ENCODE measurements at places on chromosomes 1 and 21.

DNA sequence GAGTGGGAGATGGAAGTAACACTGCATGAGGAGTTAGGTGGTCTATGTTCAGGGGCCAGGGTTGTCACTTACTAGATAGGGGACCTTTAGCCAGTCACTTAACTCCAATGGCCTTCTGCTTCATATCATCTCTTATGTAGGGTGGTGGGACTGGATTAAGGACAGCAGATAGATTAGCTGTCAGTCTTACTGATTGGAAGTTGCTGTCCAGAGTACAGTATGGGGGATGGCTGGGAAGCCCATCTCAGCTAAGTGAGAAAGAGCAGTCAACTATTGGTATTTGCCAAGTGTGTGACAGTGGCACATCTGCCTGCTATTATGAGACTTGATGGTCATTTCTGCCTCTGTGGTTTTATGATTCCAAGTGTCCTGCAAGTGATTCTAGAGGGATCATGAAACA lies 130.9 kb downstream of the FGGY start:
- DNase-seq = no peak

DNA sequence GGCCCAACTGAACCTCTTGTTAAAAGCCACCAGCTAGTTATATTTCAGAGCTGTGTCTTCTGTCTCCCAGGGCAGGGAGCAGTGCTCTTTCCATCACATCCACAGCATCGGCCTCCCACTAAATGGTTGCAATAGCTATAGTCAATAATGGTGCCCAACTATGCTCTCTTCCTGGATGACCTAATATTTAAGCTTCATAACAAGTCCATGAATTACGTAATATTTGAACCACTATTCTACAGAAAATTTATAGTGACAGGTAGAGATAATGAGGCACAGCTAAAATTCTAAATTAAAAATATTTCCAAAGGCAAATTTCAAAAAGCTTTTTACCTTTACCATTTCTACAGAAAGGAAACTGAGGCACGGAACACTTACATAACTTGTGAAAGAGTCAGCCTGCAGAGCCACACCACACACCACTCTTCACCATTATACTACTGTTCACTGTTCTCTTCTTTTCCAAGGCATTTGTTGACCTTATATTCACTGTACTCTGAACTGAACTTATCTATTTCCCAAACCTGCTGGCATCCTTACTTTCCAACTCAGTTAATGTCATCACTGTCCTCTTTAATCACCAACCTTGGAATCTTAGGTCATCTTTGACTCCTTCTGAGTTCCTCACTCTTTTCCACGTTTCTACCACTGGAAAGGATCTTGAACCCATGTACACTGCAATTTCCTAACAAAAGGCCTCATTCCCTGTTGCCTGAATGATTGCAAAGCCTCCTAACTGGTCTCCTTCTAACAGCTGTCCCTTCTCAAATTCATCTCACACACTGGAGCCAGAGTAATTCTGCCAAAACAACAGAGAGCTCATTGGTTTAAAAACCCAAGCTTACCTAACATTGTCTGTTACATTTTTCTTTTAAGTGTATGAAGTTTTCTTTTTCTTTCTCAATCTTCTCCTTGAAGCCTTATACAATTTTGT lies 85.5 kb downstream of the DDAH1 start:
- no peak for DNase-seq

- DNase-seq = peak; percentile 59
Observed at GRCh38 chr1:180116964-180117763, 37.5 kb upstream of the QSOX1 start.

DNA sequence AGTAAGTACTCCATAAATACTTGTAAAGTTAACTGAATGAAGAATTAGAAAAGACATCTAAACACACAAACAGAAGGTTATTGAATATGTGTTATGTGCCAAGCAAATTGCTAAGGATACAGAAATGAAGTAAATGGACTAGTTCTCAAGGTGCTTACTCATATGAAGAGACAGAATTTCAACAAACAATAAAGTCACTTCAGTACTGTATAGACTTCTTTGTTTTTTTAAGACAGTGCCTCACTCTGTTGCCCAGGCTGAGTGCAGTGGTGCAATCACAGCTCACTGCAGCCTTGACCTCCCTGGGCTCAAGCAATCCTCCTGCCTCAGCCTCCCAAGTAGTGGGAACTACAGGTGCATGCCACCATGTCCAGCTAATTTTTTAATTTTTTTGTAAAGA lies 57.3 kb downstream of the SERBP1 start:
- DNase-seq = no peak

- no peak for DNase-seq
Observed at GRCh38 chr21:41152147-41152546, 15.8 kb upstream of the BACE2 start.

DNA sequence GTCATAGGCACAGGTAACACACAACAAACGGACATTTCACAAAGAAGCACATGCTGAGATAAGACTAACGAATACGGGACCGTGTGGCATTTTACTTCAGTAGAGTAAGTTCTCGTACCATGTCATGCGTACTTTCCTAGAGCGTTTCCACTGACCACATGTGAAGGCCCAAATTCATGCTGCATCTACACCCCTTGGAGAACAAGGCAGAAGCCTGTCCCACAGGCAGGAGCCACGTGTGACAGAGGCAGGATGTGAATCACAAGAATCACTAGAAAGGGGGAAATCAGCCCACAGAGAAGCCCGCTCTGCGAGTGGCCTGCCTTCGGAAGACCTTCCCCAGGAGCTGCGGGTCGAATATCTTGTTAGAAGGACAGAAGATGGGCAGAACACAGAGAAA lies 41.8 kb downstream of the URB1 start:
- no peak for DNase-seq

DNA sequence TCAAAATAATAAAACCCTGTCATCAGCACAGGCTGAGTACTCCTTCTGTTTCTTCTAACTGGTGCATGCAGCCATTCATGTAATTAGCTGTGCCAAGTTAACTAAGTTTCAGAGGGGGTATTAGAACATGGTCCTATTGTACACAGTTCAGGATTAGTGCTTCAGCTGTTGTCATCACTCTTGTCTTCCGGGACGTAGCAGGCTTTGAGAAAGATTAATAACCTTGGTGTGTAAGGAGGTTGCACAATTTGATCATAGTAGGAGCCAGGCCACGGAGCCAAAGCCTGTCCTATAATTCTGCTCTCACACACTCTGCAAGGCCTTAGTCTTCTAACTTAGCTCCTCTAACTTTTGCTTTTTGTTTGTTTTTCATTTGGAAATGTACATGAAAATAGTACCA lies 44.7 kb downstream of the PTGFRN start:
- no peak for DNase-seq

GRCh38 chr21:36908260-36908908 lies 58.1 kb downstream of the HLCS start:
- DNase-seq = peak; percentile 69

DNA sequence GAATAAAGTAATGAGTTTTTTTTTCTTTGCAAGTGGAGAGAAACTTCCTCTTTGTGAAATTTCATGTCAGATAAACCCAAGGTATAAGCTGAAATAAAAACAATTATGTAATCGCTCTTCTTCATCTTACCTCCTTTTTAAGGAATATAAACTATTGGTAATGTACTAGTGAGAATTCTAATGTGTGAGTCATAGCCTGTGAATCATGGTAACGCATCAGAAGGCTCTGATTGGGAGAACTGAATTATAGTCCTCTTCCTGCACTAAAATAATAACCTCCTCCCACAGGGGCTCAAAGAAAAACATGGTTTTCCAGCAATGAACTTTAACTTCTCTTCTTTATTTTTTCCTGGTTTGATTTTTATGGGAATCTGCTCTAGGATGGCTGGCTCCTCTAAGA lies 57.1 kb upstream of the COX20 start:
- peak; percentile 95 for DNase-seq

DNA sequence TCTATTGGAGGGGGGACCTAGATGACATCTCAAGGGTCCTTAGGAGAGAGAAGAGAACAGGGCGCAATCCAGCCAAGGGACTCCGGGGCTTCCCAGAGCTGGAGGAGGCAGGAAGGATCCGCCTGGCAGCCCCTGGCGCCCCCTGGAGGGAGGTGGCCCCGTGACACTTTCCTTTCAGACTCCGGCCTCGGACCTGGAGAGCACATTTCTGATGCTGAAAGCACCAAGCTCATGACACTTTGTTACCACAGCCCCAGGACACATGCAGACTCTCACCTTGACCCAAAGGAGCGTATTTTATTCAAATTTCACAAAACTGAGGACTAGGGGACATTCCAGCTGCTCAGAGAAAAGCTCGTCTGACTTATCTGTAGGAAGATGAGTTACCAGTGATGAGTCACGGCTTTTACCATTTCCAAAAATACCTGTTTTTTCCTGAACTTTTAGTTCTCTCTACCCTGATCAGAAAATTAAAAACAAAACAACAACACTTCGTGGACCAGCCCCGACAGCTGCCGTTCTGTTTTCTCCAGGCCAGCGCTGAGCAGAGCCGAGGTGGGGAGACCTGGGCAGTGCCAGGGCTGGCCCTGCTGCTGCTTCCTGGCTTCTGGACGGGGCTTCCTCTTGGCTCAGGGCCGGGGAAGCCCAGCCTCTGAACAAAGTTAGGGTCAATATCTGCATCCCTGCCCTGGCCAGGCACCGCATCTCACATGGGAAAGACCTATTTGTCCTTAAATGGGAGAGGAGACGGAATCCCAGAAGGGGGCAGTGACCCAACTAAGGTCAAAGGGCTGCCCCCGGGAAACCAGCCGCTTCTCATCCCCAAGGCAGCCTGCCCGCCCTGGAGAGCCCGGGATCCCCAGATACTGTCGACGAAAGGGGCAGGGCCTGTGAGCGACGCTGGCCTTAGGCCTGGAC lies 21.6 kb upstream of the POFUT2 start:
- DNase-seq = peak; percentile 65

DNA sequence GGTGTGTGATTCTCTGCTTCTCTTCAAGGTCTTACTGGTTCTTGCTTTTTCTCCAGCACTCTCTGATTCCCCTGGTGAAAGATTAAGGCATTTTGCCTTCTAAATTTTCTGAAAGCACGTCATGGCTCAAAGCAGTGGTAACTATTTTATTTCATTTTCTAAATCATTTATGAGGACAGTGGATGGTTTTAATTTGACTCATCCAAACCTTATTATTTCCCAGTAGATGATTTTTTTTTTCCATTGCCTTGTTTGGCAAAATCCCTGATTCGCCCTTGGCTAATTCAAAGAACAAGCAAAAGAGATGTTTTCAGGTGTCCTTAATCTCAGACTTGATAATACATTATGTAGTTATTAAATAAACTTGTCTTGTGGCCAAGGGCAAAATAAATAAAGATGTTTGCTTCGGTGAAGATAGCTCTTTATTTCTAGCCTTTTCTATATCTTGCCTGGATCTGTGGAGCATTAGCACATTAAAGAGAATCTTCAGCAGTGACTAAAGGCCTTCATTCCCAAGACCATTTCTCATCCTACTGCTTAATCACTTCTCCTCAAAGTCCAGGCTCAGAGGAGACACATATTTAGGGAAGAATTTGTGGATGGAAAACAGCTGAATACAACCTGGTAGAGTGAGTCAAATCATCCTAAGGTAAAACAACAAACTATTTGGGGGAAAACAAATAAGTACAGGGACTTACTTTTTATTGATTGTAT lies 359.8 kb downstream of the DUSP10 start:
- DNase-seq = no peak

DNA sequence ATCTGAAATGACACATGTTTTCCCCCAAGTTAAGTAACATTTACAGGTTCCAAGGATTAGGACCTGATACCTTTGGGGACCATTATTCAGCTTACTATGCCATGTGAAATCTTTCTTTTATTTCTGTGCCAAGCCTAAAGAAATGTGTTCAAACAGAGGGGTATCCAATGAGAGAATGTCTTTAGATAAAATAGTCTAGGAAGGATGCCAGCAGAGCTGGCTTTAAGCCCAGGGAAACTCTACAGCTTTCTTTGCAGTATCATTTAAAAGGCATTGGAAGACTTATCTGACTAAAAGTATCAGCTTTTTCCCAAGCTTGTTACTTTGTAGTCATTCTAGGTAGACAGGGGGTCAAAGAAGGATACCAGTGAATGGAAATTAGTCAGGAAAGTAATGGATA lies 860.4 kb downstream of the PLA2G4A start:
- peak; percentile 76 for DNase-seq

GRCh38 chr1:157785248-157785647 lies 8.3 kb upstream of the FCRL2 start:
- no peak for DNase-seq

DNA sequence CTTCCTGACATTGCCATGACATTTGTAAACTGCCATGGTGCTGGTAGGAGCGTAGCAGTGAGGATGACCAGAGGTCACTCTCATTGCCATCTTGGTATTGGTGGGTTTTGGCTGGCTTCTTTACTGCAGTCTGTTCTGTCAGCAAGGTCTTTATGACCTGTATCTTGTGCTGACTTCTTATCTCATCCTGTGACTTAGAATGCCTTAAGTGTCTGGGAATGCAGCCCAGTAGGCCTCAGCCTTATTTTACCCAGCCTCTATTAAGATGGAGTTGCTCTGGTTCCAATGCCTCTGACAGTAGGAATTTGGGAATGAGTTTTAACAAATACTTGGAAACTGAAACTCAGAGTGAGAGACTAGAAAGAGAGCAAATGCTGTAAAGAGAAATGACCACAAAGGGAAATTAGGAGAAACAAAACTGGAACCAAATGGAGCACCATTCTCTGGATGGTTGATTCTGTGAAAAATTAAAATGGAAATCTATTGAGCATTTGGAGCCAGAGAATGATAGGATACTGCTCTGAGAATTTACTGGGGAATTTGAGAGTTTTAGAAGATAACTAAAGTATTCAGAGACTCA lies 50.1 kb upstream of the RHOU start:
- no peak for DNase-seq

DNA sequence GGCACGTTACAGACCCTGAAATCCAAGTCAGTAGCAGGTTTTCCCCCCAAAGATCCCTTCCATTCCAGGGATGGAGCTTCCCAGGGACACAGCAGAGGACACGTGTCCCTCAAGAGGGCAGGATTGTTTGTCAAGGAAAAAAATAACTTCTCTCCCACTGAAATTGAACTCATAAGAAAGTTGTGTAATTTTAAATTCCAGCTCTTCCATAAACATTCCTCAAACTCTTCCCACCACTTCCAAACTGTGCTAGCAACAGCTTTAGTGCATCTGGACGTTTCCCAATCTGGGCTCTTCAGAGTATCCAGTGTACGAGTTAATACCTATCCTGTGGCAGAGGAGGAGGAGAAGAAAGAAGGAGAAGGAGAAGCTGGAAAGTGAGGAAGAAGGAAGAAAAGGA lies 79.6 kb downstream of the PSMG1 start:
- DNase-seq = no peak

DNA sequence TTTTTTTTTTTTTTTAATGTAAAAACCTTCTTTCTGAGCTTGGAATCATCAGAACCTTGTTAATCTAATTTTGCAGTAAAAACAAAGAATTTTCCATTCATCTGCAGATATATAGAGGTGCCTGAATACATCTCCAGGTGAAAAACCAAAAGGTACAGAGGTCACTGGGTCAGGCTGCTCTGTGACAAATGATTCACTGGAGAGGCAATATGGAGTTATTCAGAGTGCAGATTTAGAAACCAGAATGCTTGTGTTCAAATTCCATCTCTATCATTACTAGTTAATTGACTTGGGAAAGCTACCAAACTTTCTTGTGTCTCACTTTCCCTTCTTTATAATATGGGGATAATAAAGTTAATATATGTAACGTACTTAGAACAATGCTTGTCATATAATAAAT lies 51.5 kb upstream of the C1orf53 start:
- no peak for DNase-seq
